ENCODE measurements at places on chromosomes 11 and 22.

DNA sequence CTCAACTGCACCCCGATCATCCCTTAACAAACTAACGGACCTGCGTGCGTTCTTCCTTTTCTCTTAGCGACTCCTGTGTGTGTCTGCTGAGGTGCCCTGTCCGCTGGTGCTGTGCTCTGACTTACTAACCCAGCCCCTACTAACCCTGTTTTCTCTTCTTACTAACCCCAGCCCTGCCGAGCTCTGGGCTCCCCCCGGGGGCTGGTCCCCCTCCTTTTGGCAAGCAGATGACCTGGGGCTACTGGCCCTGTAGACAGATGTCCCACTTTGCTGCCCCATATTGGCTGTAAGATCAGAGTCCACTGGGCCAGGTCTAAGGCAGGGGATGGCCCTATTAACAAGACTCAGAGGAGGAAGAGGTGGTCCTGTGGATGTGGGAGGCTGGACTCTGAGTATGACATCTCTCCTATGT lies 14.7 kb downstream of the MIAT start:
- DNase-seq = no peak

GRCh38 chr11:112542479-112542878 lies 281.8 kb upstream of the PLET1 start:
- DNase-seq = no peak

- DNase-seq = no peak
These were observed 2.0 kb upstream of the C11orf42 start for GRCh38 chr11:6203327-6203726.

DNA sequence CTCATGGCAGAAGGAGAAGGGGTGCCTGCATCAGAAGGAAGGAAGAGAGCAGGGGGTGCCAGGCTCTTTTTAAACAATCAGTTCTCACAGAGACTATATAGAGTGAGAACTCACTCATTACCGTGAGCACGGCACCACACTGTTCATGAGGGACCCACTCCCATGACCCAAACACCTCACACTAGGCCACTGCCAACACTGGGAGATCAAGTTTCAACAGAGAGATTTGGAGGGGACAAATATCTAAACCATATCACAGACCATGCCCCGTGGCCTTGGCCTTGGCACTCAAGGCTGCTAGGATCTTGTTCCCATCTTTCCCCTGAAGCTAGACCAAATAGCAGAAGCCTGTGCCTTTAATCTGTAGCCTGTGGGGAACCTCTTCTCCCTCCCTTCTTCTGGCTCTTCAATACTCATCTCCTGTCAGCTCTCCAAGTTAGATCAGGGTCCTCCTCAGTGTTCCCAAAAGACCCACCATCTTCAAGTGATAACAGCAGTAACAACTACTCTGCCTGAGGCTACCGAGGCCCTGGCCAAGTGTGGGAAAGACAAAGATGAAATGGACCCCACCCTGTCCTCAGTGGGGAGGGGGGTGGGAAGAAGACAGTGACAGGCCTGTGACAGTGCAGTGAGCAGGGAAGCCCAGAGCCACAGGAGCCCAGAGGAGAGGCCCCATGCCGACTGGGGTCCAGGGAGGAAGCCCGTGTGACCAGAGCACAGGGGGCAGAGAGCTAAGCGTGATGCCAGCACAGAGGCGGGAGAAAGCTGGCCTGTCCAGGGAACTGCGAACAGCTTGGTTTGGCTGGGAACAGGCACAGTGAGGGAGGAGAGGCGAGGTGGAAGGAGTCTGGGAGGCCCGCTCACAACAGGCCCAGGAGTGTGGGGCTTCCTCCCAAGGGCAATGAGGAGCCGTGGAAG lies 72.6 kb downstream of the MYO7A start:
- DNase-seq = no peak

- no peak for DNase-seq
These were observed 43.3 kb downstream of the BDNF start for GRCh38 chr11:27656806-27657483.
